ENCODE measurements at places on chromosomes 2 and 18.

- DNase-seq = no peak
Observed at GRCh38 chr2:120330946-120331822, 14.8 kb upstream of the INHBB start.

DNA sequence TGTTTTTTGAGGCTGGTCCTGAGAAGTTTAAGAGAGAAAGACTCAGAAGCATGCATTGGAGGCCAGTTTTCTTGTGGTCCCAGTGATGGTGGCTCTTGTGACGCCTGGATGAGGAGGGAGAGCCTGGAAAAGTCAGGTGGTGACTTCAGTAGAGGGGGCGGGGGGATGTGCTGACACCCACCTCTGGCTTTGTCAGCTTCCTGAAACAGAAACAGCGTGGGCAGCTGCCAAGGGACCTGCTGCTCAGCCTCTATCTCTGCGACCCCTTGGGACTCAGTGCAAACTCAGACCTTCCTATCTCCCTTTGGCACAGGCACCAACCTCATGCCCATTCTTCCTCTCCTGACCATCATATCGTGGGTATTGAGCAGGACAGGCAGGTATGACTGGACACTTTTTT lies 6.4 kb downstream of the TGFBRAP1 start:
- no peak for DNase-seq

GRCh38 chr2:236607471-236608187 lies 38.0 kb downstream of the ACKR3 start:
- peak; percentile 25 for DNase-seq

GRCh38 chr2:11742317-11742701 lies 4.1 kb upstream of the LPIN1 start:
- no peak for DNase-seq

DNA sequence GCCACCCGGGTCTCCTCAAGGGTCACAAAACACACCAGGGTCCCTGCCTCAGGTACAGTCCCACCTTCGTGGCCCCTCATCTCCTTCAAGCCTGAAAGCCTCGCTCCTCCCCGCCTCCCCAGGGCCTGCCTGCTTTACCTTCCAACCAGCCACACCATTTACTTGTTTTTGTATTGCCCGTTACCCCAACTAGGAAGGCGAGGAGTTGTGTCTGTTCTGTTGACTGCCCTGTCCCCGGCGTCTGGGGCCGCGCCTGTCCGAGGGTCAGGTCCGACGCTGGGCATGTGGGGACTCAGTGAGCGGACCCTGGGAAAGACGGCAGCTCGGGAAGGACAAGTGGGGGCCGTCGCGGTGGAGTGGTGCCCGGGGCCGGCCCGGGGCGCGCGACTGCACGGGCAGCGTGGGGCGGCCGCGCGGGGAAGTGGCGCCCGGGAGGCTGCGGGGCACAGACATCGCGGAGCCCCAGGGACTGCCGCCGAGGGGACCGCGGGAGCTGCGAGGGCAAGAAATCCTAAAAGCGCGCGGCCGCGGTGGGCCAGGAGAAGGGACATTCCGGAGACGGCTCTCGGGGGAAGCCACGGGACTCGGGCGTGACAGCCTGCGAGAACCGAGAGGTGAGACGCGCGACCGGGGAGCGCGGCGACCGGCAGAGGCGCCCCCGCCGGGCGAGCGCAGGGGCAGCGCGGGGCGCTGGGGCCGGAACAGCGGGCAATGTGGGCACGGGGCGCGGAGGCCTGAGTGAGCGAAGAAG lies 797 bp upstream of the GRHL1 start:
- peak; percentile 50 for DNase-seq

GRCh38 chr2:18244845-18245244 lies 315.6 kb downstream of the RDH14 start:
- no peak for DNase-seq

DNA sequence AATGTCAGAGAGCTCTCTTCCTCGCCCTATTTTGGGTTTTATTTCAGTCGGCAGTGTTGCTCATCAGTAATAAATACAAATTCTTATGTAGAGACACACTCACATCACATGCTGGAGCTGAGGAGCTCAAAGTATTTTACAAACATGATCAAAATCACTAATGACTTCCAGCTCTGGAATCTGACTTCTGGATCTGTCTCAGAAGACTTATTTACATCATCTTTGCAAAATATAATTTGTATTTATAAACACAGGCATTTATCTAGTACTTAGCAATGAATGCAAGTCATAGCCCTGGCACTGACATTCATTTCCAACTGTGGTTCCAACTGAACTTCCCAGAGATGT lies 327.1 kb downstream of the NCKAP5 start:
- DNase-seq = no peak

DNA sequence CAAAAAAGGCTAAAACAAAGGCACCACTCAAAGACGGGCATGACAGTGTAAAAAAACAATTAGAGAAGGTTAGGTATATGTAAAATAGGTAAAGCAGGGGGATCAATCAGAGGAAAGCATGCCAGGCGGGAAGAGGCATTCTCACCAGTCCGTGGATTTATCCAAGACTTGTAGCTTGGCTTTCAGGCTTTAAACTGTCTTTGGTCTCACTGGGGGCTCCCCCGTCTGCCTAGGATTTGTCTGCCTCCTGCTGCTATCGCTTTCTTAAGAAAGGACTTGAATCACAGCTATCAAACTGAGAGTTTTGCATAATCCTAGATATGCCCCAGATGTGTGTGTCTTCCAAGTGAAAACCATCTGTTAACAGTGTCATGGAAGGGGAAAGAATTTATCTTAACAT lies 11.1 kb upstream of the GORASP2 start:
- no peak for DNase-seq

DNA sequence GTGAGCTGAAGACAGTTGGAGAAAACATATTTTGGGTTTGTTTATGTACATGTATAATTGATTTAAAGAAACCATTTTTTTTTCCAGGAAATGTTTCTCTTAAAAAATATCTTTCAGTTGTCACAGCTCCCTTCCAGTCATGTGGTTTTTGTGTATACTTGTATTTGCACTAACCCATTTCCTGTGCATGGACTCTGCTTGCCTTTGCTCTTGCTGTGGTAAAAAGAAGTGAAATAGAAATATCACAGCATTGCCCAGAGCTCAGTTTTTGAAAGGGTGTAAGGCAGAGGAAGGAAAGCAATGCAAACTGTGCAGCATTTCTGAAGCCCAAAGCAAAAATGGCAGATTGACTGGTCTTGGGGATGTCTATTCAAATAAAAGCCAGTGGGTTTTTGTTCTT lies 10.4 kb upstream of the DOCK10 start:
- no peak for DNase-seq

DNA sequence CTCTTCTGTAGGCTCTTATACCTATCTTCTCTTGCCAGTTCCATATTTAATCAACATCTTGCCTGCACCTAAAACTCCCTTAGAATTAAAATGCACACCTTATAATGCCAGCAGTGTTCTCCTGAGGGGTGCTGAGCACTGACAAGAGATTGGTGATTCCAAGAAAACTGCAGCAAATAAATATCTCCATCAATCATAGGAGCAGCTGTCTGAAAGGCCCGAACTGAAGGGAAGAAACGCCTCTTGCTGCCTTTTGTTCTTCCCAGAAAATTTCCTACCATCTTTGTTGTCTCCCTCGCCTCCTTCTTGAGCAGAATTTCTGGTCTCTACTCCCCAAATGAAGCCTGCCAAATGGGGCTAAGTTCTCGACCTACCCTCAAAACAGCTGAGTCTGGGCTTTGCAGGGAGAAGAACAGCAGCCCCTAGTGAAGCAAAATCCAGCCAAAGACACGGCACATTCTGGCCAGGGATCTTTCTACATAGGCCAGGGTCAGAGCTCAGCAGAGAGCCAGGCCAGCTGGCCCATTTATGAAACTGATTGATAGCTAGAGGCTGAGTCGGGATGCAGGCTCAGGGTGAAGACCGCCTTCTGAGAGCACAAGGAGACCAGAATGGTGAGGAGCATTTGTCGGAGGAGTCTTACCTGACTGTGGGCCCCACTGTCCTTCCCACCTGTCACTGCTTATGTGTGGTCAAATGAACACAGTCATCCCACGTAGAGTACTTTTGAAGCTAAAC lies 20.4 kb upstream of the TMEM247 start:
- no peak for DNase-seq

DNA sequence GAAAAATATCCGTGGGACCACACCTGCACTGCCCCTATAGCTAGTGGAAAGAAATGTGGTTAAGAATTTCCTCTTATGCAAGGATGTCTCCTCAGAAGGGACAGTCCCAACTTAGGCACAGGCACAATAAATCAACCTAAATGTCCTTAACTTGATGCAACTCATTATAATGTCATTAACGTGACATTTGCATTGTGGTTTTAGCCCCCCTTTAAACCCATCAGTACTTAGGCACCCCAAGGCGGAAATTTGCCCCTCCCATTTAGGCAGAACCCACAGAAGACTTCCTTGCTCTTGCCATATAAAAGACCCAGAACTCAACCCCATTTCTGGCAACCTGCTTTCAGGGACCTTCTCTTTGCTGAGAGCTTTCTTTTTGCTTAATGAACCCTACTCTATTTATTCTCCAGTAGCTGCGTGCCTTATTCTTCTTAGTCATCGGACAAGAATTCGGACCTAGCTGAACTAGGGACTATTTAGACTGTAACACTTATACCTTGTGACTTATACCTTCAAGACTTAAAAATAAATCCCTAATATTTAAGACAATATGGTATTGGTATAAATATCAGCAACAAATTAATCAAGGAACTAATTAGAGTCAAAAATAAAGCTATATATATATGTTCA lies 1281.6 kb upstream of the TMEFF2 start:
- DNase-seq = no peak

DNA sequence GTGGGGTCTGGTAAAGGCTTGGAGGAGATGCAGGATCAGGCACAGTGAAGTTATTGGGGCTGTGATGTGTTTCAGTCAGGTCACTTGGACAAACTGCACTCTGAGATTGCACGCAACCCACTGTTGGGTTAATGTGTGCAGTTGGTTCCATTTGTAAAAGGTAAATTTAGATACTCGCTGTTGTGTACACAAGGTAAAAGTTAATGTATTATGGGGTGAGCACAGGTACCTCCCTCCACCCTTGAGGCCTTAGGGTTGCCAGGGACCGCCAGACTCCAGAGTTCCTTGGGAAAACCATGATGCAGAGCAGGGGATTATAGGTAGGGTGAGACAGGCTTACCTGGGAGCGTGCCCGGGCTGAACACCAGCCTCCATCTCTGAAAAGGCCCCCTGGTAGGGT lies 20.1 kb downstream of the IMPA2 start:
- no peak for DNase-seq

DNA sequence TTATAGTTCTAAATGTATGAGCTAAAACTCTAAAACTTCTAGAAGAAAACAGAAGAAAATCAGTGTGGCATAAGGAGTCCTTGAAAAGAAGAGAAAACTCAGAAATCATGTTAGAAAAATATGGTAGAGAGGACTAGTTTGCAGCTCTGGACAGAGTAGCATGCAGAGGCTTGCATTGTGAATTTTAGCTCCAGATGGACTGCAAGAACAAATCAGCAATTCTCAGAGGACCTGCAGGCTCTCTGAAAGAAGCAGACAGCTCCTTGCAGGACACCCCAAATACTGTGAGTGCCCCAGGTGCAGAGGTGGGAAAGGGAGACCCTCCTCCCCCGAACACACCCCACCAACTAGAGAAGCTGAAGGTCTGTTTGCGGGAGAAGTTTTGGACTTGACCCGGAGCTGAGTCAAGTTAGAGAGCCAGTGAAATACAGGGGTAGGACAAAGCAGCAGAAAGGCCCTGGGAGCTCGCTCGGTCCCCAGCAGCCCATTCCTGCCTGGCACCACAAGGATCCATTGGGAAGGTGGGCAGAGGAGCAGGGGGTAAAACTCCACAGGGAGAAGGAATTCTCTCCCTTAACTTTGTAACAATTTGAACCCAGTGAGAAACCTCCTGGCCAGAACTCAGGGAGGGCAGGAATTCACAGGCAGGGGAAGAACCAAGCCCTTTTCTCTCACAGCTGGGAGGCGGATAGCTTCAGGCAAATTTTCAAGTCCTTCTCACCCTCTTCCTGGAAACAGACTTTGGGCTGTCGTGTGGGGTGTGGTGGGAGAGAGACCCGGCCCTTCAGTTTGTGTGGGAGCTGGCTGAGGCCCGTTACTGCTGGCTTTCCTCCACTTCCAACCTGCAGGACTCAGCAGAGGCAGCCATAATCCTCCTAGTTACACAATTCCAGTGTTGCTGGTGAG lies 216.2 kb upstream of the SLC35G4 start:
- no peak for DNase-seq

GRCh38 chr2:200810998-200811332 lies 745 bp upstream of the BZW1 start:
- no peak for DNase-seq

DNA sequence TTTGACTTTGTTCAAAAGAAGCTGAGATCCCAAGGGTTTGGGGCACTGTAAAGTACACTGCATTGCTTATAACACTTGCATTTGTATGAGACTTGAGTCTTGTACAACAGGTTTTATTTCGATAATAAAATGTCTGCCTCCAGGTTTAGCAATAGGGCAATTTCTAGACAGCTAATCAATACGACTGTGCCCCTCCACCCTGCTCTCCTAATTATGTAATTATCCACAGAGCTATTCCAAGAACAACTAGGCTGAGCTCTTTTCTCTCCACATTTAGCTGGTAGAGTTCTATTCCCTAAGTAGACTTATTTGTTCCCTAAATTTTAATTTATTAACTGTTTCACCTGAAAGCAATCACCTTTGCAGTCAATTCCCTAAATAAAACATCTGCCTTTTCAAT lies 52.9 kb upstream of the LINC00305 start:
- DNase-seq = no peak

GRCh38 chr2:176934869-176935415 lies 277.7 kb upstream of the HNRNPA3 start:
- DNase-seq = no peak

- DNase-seq = no peak
Observed at GRCh38 chr2:124805060-124805459, 780.0 kb downstream of the CNTNAP5 start.

DNA sequence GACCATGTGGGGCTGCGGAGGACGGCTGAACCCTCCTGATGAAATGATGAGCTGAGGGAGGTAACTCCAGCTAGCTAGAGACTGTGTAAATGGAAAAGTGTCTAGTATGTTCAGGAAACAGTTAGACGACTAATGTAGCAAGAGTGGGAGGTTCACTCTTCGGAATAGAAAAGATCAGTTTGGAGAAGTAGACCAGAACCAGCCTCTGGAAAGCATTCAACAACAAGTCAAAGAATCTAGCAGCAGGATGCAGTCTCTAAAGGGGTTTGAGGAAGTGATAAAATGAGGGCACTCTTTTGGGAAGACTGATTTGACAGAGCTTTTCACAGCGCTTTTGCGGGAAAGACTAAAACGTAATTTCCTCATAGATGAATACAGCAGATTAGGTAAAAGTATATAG lies 79.6 kb downstream of the GAREM1 start:
- no peak for DNase-seq

All from NAMALWA (cell line).